ENCODE measurements at places on chromosomes 2 and 18.

- DNase-seq, result no peak
These were observed 10.0 kb upstream of the DES start for GRCh38 chr2:219408204-219408603.

- no peak for DNase-seq
These were observed 116.7 kb upstream of the CHST9 start for GRCh38 chr18:27301615-27302378.

DNA sequence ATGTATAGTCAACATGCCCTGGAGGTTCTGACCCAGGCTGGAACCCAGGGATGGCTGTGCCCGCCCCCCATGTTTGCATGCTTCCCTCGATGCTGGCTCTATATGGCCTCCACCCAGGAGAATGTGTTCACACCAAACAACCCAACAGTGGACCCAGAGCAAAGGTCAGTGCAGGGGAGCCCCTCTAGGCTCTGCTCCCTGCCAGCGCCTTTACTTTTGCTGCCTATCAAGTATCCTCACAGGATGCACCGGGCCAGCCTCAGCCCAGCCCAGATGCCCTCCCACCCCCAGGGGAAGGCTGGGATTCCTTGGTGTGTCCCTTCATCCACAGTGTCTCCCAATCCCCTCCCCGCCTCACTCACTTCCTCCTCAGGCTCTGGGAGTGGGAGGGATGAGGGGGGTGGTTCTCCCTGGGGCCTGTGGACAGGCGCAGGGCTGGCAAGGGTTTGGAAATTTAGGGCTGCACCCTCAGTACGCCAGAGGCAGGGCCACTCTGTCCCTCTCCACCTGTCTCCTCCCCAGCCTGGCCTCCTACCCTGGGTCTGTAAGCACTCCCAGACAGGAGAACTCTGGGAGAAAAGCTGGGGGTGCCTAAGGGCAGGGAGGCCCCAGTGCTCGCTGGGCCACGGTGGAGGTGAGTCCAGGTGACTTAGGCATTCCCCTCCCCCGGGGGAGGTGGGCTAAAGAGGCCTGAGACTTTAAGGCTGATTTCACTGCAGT is 2.3 kb downstream of the ATP6V1B1 start:
- no peak for DNase-seq

DNA sequence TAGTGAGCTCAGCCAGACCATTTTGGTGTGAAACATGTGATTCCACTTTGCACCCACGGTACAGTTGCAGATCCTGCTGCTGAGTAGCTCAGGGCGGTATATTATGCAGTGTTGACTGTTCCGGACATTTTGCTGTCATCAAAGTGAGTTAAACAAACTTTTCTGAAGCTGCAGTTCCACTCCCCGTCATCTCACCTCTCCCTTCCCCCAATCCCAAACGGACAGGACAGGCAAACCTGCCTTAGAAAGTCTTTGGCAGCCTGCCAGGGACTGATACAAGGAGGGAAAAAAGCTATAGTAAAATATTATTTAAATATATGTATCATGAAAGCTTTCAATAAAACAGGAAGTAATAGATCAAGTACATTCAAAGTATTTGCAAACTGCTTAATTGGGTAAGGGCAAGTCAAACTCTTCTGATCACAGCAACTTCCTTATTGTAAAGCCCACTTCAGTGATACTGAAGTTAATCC is 35.5 kb upstream of the SP5 start:
- no peak for DNase-seq

- DNase-seq, result no peak
These were observed 84.8 kb downstream of the OSBPL6 start for GRCh38 chr2:178279142-178279541.

GRCh38 chr2:201777869-201778268 is 2.9 kb downstream of the ALS2 start:
- DNase-seq, result no peak

- no peak for DNase-seq
These were observed 833.7 kb upstream of the CHAC2 start for GRCh38 chr2:52933878-52934277.

DNA sequence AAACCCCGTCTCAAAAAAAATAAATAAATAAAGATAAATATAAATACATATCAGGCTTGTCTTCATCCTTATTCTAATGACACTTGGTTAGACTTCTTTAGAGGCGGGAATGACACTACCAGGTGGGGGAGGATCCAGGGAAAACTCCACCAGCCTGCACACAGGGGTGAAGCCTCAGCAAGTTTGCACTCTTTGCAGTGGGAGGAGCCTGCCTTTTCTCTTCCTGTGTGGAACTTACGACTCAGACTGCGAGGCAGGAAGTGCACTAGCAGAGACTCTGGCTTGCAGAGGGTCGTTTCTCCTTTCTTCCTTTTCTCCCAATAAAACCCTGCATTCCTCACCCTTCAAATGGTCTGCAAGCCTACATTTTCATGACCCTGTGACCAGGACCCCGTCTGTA is 153.6 kb upstream of the CBLN2 start:
- DNase-seq, result no peak
